ENCODE measurements at places on chromosomes 3 and 15. TPM values are rescaled to one million over a fixed set of nuclear protein-coding genes. Genes with fewer than 3 reads are reported as not detected.

Gene ZNF860
- 1.5 TPM for total RNA-seq

Gene GOLGA8J
- 0.09 TPM for total RNA-seq

Gene LRRK1
- total RNA-seq: 13.6 TPM

Gene LRRC34
- not detected for total RNA-seq

Gene CD200
- not detected for total RNA-seq

Gene FRMD4B
- 0.85 TPM for total RNA-seq

Gene PIGB
- 12.7 TPM for total RNA-seq

Gene CCDC54
- not detected for total RNA-seq

Data from A549 treated with AZD2906 at 1 μM for 4 hours (cell line).